ENCODE measurements at places on chromosomes 7 and 10.

GRCh38 chr7:7535691-7536090 lies at the start of gene COL28A1:
Gene COL28A1 (minus strand): TSS chr7:7535873. CDS start chr7:7532875, 2,998 bp downstream.
- no peak for DNase-seq

DNA sequence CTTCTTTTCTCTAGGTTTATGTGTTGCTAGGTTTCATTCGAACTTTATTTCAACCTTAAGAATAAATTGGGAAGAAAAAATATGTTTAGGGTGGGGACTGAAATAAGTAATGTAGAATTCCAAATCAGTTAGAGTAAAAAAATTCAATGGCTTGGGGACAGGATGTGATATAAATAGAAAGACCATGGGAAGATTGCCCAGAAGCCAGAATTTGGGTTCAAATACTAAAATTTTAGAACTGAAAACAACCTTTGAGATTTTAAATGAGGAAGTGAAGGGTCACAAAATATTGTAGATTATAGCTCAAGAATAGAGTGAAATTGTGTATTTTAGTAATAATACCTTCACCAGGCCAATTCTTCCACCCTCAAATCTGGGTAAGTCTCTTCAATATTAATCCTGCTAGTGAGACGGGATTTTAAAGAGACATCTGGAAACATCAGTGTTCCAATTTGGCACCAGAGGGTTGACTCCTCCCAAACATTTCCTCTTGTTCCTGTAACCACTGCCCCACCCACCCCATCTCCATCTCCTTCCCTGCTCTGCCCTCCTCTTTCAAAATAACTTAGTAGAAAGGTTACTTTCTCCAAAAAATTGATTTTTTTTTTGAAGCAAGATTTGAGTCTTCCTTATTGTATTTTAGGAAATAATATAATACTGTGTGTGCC lies 51.3 kb upstream of the FAM3C start:
- DNase-seq = no peak

DNA sequence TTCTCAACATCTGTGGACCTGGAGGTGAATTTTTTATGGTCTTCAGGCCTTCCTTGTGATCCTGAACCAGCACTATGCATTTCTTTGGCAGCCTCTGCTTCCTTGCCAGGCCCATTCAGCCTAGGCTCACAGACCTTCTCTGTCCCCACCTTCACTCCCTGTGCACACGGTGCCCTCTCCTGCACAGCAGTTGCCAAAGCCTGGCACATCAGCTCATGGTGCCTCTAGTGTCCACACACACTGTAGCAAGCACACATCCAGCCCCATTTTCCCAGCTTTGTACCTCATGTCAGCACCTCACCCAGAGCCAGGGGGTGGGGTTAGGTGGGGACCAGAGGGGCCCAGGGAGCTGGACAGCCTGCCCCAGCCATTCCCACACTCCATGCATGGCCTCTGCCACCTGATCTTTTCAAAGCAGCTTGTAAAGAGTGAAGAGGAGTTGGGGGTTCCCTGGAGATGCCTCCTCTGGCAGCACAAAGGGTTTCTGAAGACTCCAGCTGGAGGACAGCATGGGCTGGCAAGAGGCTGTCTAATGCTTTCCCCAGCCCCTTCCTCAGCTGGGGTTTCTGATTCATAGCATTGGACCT lies 57.9 kb upstream of the TMEM72 start:
- no peak for DNase-seq

GRCh38 chr10:120105001-120105400 lies 212.5 kb downstream of the SEC23IP start:
- DNase-seq = no peak

DNA sequence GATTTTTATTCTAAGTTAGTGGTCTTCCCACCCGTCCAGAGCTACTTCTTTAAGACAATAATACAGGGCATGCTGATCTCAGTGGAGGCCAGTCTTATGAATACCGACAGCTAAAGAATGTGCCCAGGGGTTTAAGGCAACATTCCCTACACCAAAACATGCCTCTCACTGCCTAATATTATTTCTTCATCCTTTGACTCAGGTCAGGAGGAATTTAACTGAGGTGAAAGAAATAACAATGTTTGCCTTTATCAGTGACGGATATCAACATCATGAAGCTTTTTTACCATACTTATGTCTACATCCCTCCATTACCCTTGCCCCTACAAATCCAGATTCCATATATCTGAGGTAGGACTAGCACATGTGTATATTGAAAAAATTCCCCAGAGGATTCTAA lies 33.3 kb upstream of the TES start:
- no peak for DNase-seq

GRCh38 chr10:96673318-96674099 lies 46.8 kb downstream of the PIK3AP1 start:
- DNase-seq = no peak

GRCh38 chr10:81875467-81876252 lies 666 bp downstream of the NRG3 start:
- peak; percentile 8 for DNase-seq

DNA sequence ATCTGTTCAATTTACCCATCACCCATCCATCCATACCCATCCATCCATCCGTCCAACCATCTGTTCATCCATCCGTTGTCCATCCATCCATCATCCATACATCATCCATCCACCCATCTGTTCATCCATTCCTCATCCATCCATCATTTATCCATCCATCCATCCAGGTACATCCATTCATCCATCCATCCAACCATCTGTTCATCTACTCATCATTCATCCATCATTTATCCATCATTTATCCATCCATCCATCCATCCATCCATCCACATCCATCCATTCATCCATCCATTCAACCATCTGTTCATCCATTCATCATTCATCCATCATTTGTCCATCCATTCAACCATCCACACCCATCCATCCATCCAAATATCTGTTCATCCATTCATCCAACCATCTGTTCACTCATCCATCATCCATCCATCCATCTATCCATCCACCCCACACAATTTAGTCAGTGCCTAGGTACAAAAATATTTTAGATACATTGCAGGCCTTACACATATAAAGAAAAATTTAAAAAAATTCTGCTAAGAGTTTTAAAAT lies 119.1 kb downstream of the PRKCQ start:
- no peak for DNase-seq

DNA sequence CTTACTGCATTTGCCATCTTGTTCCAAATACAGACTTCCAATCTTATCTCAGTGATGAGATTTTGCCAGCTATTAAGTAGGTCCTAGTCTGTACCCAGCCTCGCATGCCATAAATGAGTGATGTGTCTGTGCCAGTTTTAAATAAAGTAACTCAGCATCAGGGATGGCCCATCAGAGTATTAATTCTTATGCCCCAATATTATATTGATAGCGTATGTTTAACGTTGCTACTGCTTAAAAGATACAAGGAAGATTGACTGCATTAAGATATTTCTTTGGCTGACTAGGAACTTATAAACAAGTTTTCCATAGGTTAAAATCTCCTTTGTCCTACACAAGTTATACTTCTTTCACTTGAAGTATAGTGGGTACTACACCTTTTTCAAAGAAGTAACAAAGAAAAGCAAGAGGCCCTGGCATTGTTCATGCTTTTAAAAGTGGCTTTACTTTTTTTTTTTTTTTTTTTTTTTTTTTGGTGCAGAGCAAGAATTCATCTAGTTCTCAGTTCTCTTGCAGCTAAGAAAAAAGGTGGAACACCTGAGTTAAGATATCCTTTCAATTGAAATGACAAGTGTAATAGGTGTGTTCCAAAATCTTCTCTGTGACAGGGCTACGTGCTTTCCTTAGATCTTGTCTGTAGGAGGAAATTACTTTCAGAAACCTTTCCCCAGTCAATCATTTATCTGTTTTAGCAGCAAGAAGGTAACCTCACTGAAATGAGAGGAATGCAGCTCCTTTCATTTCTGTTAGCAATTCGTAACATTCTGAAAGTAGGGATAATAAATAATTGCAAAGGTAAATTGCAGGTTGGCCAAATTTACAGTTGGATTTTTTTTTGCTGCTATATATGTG lies 245.0 kb downstream of the CELF2 start:
- no peak for DNase-seq

DNA sequence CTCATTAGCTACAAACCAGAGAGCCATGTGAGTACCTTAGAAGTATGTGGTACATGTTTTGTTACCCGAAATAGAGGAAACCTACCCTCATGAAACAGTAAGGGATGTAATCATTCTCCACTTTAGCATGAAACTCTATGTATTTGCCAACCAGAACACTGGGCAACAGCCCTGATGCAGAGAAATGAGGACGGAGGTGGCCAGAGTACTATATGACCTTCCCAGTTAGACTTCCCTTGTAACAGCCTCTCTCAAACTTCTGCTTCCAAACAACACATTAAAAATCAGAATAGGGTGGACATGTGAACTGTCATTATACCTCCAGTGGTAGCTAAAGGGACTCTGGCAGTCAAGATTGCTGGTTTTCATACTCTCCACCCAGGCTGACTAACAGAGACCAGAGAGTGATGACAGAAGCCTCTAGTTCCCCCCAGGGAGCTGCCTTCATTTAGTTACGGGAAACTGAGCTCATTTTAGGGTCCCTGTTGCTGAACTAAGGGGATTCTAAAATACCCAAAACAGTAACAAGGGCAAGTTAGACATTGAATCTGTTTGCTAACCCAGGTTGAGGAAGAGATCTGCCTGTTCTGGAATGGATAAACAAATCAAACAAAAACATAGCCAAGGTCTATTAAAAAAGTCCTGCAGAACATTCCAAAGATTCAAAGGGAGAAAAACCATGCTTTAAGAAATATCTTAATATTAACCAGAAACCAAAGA lies 83.1 kb downstream of the VPS41 start:
- DNase-seq = no peak

DNA sequence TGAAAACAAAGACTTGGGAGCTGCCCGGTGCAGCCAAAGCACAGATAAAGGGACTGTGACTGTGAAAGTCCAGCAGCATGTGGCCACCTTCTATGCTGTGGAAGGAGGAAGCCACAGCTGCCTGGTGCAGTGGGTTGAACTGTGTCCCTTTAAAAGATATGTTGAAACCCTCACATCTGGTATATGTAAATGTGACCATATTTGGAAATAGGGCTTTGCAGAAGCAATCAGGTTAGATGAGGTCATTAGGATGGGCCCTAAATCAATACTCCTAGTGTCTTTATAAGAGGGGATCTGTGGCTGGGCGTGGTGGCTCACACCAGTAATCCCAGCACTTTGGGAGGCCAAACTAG lies 136.9 kb downstream of the GLI3 start:
- DNase-seq = no peak

- DNase-seq = no peak
These were observed 54.4 kb downstream of the STK17A start for GRCh38 chr7:43637114-43637806.

DNA sequence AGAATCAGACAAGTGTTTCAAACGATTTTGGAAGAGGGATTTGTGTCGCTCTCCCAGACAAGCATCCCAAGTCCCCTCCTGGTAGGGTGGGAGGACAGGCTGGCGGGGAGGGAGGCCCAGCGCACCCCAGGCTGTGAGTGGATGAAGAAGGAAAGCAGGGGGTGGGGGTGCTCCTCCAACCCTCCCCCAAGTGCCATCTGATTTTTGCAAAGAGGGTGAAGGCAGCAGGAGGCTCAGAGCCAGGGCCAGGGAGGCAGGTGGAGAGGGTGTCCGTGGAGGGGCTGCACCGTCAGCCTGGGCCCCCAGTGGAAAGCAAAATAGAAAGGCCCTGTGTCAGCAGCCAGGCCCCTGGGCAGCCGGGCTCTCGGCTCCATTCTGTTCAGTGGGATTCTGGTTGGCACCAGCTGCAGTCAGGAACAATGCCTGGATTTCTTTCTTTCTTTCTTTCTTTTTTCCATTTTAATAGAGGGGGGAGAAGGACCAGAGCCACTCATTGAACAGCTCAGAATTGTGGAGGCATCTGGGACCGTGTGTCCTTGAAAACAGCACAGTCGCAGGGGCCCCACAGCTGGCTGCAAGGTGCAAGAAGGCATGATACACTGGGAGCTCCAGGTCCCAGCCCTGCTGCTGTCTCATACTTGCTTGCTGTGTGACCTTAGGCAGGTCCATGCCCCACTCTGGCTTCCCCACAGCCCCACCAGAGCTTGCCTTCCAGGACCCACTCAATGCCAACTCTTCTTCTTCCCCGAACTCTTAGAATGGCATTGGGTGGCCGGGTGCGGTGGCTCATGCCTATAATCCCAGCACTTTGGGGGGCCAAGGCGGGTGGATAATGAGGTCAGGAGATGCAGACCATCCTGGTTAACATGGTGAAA lies 7.1 kb upstream of the ZMIZ1 start:
- no peak for DNase-seq

GRCh38 chr10:5812283-5813090 lies 747 bp downstream of the GDI2 start:
- peak; percentile 60 for DNase-seq

- DNase-seq = no peak
These were observed 28.2 kb downstream of the PUS7 start for GRCh38 chr7:105493923-105494315.

- no peak for DNase-seq
These were observed 37.7 kb upstream of the CXCL12 start for GRCh38 chr10:44422570-44423101.

GRCh38 chr10:124953421-124953820 lies 11.5 kb downstream of the ZRANB1 start:
- DNase-seq = no peak

- peak; percentile 60 for DNase-seq
These were observed 15.8 kb downstream of the PODXL start for GRCh38 chr7:131540491-131541162.

- peak; percentile 64 for DNase-seq
These were observed 973 bp downstream of the GPR158 start for GRCh38 chr10:25175527-25176420.

DNA sequence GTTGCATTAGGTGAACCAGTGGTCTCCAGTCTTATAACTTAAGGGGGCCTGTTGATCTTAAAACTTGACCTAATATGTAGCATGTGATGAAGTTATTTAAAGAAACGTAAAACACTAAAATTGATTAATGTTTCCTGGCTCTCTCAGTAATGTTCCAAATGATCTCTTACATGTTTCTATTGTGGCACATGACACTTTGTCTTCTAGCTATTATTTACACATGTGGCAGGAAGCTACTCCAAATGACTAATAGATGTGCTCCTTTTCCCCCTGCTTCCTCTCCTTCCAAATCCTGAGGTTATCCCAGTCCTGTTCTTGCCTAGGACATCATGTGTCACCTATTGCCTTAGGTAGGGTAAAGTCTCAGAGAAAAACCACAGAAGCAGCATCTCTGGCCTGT lies 89.4 kb downstream of the FAS start:
- no peak for DNase-seq

DNA sequence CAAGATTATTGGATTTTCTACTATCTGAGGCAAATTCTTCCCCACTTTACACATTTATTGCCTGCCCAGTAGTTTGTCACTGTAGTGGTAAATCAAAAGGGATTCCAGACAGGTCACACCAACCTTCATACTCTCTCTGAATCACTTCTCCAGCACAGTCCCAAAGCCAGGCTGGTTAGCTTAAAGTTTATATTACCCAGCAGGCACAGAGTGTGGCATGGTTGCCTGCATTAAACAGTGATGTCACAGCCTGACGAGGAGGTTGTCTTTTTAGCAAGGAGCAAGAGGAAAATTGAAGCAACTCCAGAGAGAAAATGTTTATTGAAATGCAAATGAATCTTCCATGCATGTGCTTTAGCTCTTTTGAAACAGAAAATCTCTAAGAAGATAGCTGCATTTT lies 375.5 kb upstream of the CELF2 start:
- DNase-seq = no peak

Measured in mesendoderm (in vitro differentiated cells).